Stimulated activated CD4-positive, alpha-beta T cell treated with anti-CD3 and anti-CD28 coated beads, Interleukin-12 subunit alpha, Interleukin-12 subunit beta, amount 100 ng/mL, for 48 hours (primary cell): ENCODE measurements at places on chromosomes 6 and 20.

- DNase-seq, result no peak
Measured at GRCh38 chr6:138000941-138001340, 106.3 kb downstream of the PERP start.

GRCh38 chr20:57475388-57476083 lies 49.4 kb downstream of the CTCFL start:
- DNase-seq, result no peak

- DNase-seq, result no peak
Measured at GRCh38 chr6:147509891-147510290, 1.4 kb downstream of the SAMD5 start.

DNA sequence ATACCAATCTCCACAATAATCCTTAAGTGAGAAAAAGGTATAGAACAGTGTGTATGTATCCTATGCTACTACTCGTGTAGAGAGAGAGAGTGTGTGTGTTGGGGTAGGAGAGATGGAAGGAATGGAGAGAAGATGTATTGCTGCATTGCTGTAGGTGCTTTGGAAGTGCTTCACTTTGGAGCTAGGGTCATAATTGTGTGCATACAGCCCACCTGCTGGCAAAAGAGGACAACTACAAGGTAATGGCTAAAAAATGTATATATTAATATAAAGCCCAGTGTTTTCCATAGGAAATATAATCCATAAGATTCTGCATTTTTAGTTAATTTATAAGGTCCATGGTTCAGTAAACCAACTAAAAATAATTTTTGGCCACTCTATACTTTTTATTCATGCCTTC lies 36.1 kb downstream of the SERAC1 start:
- peak; percentile 13 for DNase-seq

GRCh38 chr6:38509713-38510112 lies 130.0 kb downstream of the BTBD9 start:
- no peak for DNase-seq

GRCh38 chr20:17343656-17344452 lies 117.0 kb downstream of the PCSK2 start:
- no peak for DNase-seq

- DNase-seq, result no peak
Measured at GRCh38 chr20:39480276-39481043, 518.3 kb downstream of the DHX35 start.

DNA sequence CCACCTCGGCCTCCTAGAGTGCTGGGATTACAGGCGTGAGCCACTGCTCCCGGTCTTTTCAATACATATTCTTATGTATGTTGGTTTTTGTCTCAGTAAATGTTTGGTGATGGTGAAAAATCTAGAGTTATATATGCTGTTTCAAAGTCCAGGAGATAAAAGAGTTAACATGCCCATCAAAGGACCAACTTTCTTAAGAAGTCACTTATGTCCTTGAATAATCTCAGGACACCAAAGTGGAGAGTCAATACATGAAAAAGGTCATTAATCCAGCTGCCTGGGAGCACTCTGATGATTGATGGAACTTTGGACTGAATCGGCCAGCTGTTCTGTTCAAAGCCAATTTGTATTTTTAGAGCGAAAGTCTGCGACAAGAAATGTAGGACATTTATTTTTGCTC lies 59.8 kb upstream of the HDAC2 start:
- DNase-seq, result no peak

DNA sequence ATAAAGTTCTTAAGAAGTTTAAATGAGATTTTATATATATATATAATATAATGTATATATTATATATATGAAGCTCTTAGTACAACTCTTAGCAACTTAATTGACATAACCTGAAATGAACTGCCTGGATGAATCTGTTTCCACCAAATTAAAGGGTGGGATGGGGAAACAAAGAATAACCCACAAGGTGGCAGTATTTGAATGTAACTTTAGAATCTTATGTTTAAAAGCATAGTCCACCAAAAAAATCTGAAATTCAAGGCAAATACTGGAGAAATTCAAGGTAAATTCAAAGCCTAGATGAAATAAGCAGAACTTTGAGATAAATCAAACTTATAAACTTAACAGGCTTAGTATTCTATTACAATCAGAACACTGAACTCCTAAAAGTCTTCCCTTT lies 4.4 kb upstream of the IBTK start:
- DNase-seq, result no peak

DNA sequence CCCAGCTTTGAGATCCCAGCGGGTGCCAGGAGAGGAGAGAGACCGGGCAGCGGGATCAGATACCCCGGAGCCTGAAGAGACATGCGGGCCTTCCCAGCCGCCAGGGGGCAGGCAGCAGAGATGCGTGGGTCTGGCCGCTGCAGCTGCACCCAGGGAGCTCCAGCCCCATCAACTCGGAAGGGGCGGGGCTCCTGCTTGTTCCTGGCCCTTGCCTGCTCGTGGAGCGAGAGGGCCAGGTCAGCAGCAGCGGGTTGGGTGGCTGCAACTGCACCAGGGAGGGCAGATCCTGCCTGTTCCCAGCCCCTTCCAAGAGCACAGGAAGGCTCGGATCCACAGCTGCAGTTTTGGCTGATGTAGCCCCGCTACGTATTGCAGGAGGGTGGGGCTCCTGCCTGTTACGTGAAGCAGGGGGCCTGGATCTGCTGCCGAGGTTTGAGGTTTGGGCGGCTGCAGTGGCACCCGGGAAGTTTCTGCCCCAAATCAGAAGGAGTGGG lies 532.8 kb downstream of the RFPL4B start:
- no peak for DNase-seq

GRCh38 chr6:11144393-11144851 lies 32.9 kb upstream of the ERVFRD-1 start:
- DNase-seq, result peak; percentile 61

- DNase-seq, result no peak
Measured at GRCh38 chr6:144549837-144550747, 265.0 kb downstream of the UTRN start.

DNA sequence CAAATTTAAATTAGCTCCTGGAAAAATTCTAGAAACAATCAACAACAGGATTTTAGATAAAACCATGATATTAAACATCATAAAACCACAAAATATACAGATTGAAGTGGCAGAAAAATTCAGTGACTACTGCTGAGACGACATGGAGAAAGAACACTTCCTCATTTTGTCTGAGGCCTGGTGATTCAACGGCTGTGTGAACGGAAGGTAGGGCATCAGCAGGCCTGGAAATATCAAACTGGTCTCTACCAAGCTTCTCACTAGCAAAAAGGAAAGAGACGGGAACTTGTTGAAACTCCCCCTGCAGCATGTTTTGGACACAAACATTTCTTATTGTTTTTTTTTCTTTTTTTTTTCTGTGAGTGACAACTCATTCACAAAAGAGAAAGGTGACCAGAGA lies 58.0 kb upstream of the AHI1 start:
- DNase-seq, result no peak

- DNase-seq, result no peak
Measured at GRCh38 chr20:25083773-25084625, 2.1 kb upstream of the VSX1 start.

GRCh38 chr20:50534567-50534966 lies 24.4 kb downstream of the PTPN1 start:
- DNase-seq, result no peak

DNA sequence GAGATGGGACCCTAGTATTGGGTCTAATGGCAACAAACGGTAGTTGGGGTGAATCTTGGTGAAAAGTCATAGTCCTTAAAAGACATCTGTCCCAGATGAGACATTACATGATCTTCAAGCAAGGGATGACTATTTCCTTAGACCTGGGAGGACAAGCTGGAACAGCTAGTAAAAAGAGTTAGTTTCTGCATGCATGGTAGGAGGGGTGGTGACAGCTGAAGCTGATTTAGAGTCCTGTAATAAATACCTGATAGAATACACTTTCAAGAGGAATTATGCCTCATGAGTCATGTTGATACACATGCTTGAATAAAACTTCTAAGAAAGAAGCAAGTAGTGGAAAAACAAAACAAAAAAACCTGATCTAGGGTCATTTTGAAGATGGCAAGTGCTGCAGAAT lies 247.4 kb downstream of the CD109 start:
- no peak for DNase-seq

DNA sequence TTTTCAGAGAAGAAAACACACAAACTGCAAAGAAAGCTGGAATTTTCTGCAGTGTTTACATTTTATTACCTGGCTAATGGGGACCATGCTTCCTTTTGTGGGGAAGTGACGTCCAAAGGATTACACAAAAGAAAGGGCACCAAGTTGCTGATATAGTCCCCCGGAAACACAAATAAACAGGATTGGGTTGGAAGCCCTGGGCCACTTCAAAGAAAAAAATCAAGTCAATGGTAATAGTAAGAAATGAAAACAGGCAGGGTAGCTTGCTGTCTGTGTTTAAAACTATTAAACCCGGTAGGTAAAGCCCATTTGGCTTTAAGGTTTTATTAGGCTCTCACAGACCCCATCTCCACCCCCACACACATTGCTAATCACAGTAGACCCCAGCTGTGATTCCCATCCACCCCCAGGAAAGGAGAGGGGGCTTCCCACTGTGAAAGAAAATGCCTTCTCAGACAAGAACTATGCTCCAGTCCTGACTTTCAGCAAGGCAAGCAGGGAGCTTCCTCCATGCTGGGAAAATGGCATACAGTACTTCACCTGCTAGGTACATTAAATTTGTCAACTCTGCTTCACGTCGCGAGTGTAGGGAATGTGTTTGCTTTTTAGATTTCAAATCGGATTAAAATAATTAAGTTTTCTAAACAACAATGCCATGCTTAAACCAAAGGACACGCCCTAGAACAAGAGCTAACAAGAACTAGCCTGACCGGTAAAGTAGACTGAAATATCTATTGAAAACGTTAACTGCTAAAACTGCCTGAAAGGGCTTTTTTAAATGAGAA lies 1.1 kb downstream of the PERP start:
- DNase-seq, result no peak

GRCh38 chr6:35599761-35600658 lies 87.3 kb upstream of the TULP1 start:
- DNase-seq, result no peak

DNA sequence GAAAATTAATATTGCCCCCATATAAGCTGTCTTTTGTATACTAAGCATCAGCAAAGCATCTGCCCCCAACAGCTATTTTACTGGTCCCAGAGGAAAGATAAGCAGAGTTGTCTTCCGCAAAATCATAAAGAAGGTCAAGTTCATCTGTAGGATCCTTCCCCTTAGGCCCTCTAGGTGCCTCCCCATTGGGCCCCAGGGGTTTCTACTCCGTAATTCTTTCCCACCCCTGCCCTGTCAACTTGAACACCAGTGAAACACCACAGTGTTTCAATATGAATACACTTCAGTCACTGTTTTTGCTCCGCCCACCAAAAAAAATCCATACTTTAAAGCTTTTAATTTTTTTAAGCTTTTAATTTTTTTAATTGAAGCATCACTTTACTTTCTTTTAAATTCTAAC lies 159.2 kb downstream of the ATXN1 start:
- DNase-seq, result peak; percentile 52

DNA sequence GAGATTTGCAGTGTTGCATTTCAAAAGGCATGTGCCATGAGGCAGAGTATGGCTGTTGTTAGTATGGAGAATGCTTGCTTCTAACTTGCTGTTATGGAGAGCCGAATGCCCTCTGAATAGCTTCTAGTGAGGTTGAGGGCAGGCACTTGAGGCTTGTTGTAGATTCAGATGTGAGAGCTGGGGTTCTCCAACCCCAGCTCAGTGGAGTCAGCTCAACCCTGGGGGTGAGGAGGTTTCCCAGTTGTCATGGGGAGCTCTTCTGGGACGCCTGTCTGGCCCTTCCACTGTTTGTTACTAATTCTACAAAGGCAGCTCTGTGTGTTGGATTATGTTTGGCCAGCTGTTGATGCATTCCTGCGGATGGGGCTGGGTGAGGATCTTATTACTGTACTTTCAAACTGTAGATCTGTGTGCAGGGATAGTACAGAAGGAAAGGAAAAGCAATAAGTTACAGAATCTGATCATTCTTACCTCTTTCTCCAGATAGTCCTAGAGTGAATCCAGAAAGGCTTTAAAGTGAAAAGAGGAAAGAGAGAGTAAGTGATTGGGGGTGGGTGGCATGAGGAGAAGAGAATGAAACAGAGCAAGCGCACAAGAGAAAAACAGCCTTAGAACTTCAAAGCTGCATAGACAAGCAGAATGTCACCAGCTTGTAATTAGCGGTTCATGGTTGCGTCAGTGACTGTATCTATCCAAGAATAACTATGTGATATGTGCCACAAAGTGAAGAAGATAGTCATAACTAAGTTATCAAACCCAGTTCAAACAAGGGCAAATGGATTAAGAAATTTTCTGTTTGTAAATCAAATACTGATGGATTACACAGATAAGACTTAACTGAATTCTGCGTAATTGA lies 148.7 kb downstream of the PRL start:
- no peak for DNase-seq

GRCh38 chr6:16752206-16752866 lies 8.9 kb downstream of the ATXN1 start:
- DNase-seq, result no peak

DNA sequence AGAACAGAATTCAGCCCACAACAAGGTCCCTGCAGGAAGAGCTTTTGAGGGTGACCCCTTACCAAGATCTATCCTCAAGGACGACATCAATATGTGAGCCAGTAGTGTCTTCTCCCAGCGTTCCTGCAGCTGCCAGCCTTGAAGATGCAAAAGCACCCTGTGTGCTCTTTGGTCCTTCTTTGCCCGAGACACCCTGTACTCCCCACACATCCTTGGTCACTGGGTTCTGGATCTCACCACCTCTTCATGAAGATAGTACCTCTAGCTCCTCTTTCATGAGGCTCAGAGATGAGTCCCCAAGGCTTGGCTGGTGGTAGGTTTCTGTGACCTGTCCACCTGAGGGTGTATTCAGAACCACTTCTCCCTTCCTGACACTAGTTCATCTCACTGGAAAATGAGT lies 259.6 kb upstream of the FOXQ1 start:
- DNase-seq, result no peak

- DNase-seq, result no peak
Measured at GRCh38 chr20:37907677-37908401, 4.9 kb downstream of the VSTM2L start.

- DNase-seq, result no peak
Measured at GRCh38 chr6:70336996-70337742, 34.3 kb upstream of the COL9A1 start.

DNA sequence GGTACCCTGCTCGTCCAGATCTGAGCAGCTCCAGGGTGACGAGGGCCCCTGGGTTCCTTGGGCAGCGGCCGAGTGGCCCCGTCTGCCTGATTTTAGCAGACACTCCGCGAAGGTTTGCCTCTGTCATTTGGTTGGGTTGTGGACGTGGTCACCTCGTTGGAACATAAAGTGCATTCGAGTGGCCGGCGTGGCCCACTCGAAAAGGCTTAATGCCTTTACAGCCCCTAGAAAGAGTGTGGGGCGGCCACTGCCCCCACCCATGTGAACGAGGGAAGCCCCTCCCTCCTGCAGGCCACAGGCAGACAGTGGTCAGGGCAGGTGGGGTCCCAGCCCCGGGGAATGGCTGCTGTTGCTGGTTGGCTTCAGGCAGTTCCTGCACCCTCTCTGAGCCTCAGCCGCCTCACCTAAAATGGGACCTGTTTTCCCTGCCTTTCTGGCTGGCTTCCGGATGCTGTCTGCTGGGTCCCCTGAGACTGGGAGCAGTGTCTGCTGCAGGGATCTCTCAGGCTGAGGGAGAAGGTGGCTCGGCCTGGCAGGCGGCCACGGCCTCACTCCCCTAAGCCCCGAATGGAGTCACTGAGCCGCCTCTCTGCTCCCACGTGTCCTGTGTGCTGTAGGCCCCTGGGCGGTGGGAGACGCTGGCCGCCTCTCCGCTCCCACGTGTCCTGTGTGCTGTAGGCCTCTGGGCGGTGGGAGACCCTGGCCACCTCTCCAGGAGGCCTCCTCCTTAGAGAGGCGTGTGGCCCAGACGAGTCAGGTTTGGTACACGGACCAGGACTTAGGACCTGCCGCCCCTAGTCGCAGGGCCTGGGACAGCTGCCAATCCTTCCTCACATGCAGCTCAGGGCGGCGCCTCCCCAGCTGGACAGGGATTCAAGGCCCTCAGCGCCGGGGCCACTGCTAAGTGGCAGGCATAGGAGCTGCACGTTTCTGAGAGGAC lies 233.0 kb downstream of the ERMARD start:
- no peak for DNase-seq
